ENCODE measurements at places on chromosomes 11 and 22.
A peak's percentile ranks its signal among the peaks of the same experiment; 100 is the strongest.

GRCh38 chr22:33300165-33300564 lies 242.0 kb upstream of the SYN3 start:
- no peak for DNase-seq

GRCh38 chr11:47143322-47143721 lies 33.4 kb downstream of the ARFGAP2 start:
- no peak for DNase-seq

GRCh38 chr11:102829316-102830000 lies 14.0 kb downstream of the MMP3 start:
- DNase-seq, result no peak

- no peak for DNase-seq
Observed at GRCh38 chr11:132589791-132590190, 942.5 kb downstream of the OPCML start.

- peak; percentile 91 for DNase-seq
Observed at GRCh38 chr22:37198258-37199102, 10.4 kb upstream of the C1QTNF6 start.

GRCh38 chr11:99968336-99968735 lies 718.8 kb upstream of the ARHGAP42 start:
- no peak for DNase-seq

DNA sequence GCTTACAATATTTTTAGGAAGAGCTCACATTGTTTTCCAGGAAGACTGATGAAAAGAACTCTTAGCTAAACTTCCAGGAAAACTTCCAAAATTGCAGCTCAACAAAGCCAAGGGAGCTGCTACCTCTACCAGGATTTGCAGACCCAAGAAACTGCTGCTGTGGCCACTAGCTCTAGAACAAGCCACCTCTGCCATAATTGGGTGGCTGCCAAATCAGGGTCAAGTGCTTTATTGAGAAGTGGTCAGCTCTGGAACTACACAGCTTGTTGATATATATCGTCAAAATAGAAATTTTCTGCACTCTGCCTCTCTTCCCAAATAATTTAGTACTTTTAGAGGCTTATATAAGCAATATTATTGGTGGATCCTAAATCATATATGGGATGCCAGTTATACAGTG lies 371.8 kb upstream of the CHORDC1 start:
- DNase-seq, result no peak

GRCh38 chr11:70027451-70027850 lies 50.7 kb upstream of the ANO1 start:
- DNase-seq, result no peak

DNA sequence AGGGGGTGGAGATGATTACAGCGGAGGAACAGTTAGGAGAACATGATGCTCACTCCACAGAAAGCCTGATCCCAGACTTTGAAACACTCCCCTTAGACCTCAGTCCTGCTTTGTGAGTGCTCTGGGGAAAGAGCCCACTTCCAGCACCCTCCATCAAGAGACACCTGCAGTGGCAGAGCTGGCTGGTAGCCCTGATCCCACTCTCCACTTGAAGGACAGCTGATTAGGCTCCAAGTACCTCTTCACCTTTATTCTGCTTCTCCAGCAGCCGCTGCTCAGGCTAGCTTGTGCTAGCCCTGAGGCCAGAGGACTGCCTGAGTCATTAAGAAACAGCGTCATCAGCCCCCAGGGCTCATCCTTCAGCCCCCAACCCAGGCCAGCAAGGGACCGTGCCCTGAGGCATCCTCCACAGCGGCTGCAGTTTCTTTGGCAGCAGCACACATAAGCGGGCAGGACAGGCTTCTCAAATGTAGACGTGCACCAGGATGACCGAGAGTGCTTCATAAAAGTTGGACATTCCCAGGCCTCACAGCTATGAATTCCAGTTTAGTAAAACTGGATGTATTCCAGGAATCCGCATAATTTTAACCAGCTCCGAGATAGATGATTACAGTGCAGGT lies 146.0 kb upstream of the TBCEL start:
- DNase-seq, result no peak

DNA sequence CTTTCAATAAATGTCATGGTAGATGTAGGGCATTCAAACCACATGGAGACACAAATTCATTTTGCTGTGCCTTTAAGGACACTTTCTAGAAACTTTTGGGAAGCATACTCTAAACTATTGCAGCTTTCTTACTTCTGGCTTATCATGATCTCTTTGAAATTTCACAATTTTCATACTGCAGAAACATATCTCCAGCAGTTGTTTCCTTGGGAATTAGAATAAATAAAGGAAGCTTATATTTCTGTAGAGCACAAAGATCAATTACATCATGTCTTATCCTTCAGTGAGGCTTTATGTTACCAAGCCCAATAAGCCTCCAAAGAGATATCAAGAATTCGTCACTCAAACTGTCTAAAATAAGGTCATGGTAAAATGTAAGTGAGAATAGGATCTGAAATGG lies 74.5 kb upstream of the RAB38 start:
- no peak for DNase-seq

DNA sequence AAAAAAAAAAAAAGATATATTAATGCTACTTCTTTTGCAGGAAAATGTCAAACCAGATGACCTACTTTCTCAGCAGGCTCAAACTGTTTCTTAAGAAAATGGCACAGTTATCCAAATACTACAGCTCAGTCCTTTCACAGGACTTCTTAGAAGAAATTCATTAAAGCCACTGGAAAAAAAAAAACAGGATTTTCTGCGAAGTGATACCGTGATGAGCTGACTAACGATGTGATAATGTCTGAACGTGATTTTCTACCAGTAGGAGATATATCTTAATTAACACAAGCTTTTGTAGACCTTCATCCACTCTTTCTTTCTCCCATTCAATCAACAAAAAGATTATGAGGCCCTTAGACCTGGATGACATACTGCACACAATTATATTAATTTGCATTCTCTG lies 132.4 kb downstream of the NOX4 start:
- DNase-seq, result no peak

- DNase-seq, result peak; percentile 1
Observed at GRCh38 chr11:73412308-73412707, 36.1 kb downstream of the RELT start.

DNA sequence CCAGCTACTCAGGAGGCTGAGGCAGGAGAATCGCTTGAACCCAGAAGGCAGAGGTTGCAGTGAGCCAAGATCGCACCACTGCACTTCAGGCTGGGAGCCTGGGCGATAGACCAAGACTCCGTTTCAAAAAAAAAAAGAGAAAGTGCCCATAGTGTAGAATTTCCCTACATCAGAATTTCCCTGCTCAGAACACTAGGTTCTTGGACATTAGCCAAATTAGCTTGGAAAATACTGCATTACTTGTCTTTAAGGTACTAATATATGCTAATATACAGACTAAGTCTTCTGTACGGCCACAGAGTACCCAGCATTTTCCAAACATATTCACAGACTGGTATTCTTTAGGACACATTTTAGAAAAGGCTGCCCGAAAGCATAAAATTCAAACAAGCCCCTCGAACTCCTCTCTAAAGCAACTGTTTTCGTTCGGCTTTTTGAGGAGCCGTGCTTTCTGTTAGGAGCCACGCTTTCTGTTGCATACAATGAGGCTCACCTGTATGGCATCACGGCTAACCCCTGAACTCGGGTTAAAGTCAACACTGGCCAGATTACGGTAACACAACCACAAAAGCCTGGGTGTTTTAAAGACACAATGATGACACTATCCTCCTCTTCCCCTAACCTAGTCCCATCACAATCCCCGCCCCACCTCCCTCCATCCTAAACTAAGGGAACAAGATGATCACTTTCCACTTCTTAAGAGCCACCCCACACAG lies 18.4 kb downstream of the TNKS1BP1 start:
- no peak for DNase-seq

DNA sequence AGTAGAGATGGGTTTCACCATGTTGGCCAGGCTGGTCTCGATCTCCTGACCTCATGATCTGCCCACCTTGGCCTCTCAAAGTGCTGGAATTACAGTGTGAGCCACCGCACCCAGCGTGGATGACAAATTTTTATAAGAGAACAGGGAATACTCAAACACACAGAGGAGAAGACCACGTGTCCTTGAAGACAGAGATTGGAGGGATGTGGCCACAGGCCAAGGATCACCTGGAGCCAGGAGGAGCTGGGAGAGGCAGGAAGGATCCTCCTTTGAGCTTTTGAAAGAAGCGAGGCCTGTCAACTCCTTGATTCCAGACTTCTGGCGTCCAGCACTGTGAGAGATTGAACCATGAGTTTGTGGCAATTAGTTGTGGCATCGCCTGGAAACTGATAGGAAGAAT lies 1049.5 kb downstream of the TBC1D22A start:
- DNase-seq, result no peak

GRCh38 chr11:14635546-14635945 lies 8.1 kb upstream of the PDE3B start:
- peak; percentile 48 for DNase-seq

DNA sequence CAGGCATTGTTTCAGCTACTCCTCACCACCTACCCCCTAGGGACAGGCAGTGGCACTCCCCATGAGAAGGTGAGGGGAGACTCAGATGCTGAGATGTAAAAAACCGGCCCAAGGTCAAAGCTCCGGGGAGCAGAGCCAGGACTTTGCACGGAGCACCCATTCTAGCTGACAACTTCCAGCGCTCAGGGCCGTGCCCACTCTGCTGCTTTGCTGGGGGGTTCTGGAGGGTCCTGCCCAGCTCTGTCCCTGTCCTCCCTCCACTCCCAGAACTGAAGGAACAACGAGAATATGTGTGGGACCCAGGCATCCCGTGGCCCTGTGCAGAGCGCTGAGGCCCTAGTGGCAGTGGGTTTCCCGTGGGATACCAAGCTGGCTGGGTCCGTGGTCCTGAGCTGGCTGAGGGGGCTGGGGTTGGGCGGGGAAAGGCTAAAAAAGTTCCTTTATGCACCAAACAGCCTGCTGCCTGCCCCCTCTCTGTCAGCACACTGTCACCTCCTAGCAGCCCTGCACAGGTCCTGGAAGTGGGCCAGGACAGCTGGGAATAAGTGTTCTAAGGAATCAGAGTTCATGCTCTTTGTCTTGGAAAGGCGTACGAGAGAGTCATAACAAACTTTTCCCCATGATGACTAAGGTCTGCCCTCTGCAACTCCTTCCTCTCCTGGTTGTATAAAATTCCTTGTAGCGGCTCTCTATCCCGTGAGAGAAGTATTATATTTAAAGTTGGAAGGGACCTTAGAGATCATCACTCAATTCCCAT lies 1.9 kb downstream of the MS4A10 start:
- no peak for DNase-seq

DNA sequence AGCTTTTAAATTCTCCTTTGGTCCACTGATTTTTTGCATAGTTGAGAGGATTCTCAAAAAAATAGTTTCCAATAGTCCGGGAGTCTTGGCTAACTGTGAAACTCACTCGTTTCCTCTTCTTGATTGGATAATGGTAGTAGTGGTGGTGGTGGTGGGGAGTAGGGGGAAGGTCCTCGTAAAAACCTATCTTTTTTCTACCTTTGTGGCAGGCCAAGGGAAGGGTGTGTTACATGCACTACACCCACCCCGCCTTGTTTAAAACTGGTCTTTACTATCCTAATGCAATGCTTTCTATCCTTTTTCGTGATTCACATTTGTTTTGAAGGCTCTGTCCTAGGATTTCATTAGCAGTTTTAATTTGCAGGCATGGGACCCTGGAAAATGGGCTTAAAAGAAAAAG lies 4.8 kb downstream of the TEAD1 start:
- DNase-seq, result no peak

GRCh38 chr11:44870181-44870580 lies 80.5 kb downstream of the TP53I11 start:
- DNase-seq, result no peak

DNA sequence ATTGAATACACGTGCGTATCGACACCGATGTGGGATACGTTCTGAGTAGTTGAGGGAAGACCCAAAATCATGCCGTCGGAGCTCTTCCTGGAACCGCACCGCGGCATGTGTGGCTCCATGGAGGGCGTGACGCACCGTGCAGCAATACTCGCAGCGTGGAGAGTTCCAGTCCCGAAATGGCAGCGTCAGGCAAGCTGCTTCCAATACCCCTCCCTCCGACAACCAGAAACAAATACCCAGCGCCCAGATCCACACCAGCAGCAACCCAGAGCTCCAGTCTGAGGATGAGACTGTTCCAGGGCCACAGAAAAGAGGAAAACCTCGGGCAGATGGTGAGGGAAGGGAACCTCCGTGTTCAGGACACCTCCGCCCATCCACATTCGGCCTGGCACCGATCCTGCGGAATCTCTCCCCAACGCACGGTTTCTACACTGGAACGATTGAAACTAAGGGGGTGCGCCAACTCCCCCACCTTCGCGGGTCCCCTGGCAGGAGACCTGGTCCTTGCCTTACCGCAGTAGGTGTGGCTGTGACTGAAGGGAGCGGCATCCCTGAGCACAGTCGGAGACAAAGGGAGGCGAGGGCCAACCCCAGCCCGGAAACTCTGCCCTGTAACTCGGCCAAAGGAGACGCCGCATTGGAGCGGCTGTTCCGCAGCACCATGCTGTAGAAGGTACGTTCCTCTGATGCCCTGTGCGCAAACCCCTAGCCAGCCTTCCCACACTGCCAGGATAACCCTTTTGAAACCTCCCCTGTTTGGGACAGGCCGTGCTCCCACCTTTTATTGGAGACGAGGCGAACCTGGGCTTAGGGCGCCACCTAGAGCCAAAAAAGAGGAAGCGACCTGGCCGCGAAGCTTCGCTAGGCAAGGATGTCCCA lies 28.2 kb downstream of the DBX1 start:
- DNase-seq, result peak; percentile 50

GRCh38 chr11:86708669-86709068 lies 36.3 kb upstream of the ME3 start:
- no peak for DNase-seq

- DNase-seq, result no peak
Observed at GRCh38 chr11:63564056-63564774, 1.0 kb upstream of the PLAAT2 start.

DNA sequence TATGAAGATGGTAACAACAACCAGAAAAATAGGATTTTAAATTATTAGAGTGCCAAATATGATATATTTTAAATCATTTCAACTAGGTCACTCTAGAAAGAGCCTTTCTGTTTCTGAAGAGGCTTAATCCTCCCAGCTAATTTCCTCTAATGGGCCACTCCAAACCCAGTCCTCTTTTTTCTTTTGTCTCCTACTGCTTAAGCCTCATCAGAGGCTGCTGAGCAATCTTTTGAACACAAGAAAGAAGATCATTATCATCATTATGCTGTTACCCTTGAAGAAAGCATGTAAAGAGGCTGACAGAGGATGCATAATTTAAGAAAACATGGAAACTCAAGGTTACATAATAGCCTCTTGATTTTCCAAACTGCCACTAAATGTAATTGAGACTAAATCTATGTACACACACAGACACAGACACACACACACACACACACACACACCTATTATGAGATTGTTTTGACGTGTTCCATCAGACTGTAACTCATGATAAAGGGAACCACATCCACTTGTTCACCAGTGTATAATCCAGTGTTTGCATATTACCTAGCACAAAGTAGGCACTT lies 519.6 kb downstream of the METTL15 start:
- no peak for DNase-seq

GRCh38 chr11:13339195-13340153 lies 61.9 kb downstream of the BMAL1 start:
- peak; percentile 18 for DNase-seq

- no peak for DNase-seq
Observed at GRCh38 chr11:101862391-101863233, 52.2 kb upstream of the CEP126 start.

All from suppressor macrophage (primary cell).